Activated naive CD8-positive, alpha-beta T cell treated with anti-CD3 and anti-CD28 coated beads, Interleukin-2, amount 10 ng/mL, durations not matched to agents 7 days and 5 days (primary cell): ENCODE measurements at places on chromosomes 7 and 10. TPM values are rescaled to one million over a fixed set of nuclear protein-coding genes. Genes with fewer than 3 reads are reported as not detected.

Gene DDC
- total RNA-seq, result not detected

Gene TBC1D12
- 0.17 TPM for total RNA-seq

Gene VGF
- total RNA-seq, result 0.17 TPM

- no peak for DNase-seq
- H3K27ac ChIP-seq, result no peak overlapping the region
- H3K4me1 ChIP-seq, result no peaks in the 10 kb centered on the region
Observed at GRCh38 chr10:120260456-120260855, 196.6 kb upstream of the PLPP4 start.

- peaks cover 7% of the 10 kb centered on the region for H3K27me3 ChIP-seq
- no peaks in the 10 kb centered on the region for H3K4me1 ChIP-seq
- no peak for DNase-seq
- no peak overlapping the region for H3K27ac ChIP-seq
Observed at GRCh38 chr7:103921692-103922091, 67.8 kb downstream of the RELN start.

DNA sequence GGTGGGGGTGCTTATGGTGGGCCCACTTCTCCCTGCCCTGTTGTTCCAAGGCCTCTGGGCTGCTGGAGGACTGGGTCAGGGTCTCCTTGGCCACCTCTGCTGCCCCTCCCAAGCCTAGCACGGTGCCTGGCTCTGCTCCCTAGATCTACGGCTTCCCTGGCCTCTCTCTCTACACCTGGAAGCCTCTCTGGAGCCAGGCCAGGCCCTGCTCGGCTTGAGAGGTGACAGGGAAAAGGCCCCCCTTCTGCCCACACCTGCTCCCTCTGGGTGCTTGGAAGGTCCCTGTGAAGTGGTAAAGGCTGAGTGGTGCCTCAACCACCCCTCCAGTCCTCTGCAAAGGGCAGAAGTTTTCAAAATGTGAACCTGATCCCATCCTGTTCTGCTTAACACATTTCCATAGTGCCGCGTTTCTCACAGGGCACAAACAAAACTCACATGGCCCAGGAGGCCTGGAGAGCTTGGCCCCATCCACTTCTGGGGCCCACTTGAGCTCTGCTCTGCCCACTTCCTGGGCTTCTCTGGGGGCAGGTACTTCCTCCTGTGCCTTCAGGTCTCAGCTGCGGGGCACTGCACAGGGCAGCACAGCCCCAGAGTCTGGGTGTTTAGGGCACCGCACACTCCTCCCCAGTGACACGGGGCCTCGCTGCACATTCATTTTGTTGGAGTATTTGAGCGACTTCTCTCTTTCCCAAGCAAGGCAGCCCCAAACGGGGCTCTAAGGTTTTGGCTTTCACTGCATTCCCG lies 169.9 kb downstream of the PIP4K2A start:
- H3K4me3 ChIP-seq, result peak overlapping the region; percentile 47
- peaks cover 13% of the 10 kb centered on the region for H3K4me1 ChIP-seq
- H3K27me3 ChIP-seq, result no peaks in the 10 kb centered on the region
- H3K36me3 ChIP-seq, result peaks cover 47% of the 10 kb centered on the region
- peak overlapping the region; percentile 87 for H3K27ac ChIP-seq

- H3K27ac ChIP-seq, result peak overlapping the region; percentile 89
- H3K4me1 ChIP-seq, result peaks cover 54% of the 10 kb centered on the region
- peaks cover 33% of the 10 kb centered on the region for H3K36me3 ChIP-seq
- H3K27me3 ChIP-seq, result no peaks in the 10 kb centered on the region
- peak; percentile 70 for DNase-seq
Observed at GRCh38 chr10:72087392-72087968, 871 bp downstream of the SPOCK2 start.

GRCh38 chr10:14822879-14823755 lies 14.7 kb downstream of the CDNF start:
- no peaks in the 10 kb centered on the region for H3K27me3 ChIP-seq
- peaks cover 3% of the 10 kb centered on the region for H3K4me1 ChIP-seq
- no peak overlapping the region for H3K4me3 ChIP-seq
- no peak overlapping the region for H3K27ac ChIP-seq
- no peak for DNase-seq
- H3K36me3 ChIP-seq, result no peaks in the 10 kb centered on the region

- H3K27ac ChIP-seq, result no peak overlapping the region
- no peak overlapping the region for H3K4me3 ChIP-seq
- H3K36me3 ChIP-seq, result no peaks in the 10 kb centered on the region
- DNase-seq, result no peak
Observed at GRCh38 chr7:80999100-80999499, 80.2 kb upstream of the SEMA3C start.

- peaks cover 3% of the 10 kb centered on the region for H3K36me3 ChIP-seq
- peaks cover 44% of the 10 kb centered on the region for H3K4me1 ChIP-seq
- DNase-seq, result no peak
- peaks cover 3% of the 10 kb centered on the region for H3K27me3 ChIP-seq
Observed at GRCh38 chr10:43817368-43817767, 168.7 kb upstream of the ZNF32 start.

DNA sequence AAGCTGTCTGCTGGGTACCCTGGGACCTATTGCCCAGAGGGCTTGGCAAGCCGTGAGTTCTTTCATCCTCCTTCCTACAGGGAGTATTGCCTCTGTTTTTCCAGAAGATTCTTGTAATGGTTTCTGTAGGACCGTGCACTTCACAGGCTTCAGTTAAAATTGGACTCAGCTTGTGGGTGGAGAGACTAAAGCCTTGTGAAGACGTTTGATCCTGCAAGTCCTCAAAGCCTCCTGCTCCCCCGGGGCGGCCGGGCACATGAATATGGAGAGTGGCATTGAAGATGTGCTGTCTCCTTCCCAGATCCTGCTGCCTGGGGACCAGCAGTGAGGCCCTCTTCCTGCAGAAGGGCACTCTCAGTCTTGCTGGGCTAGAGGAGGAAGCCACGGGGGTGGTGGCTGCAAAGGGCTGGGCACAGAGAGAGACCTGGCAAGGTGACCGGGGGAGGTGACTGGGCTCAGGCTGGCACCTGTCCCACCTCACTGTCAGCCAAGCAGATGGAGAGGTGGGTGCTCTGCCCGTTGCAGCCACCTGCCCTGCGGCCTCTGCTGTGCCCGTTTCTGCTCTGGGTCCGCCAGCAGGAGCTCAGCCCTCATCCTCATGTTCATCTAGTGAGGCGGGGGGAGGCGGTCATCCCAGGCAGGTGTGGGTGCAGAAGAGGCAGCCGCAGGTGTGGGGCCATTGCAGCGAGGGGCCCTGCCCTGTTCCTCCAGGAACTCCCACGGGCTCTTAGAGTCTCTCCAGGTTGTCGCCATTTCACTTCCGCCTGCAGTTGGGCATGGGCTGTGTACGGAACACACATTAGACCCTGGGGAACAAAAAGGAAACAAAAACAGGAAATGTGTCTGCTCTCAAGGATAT lies 55.7 kb downstream of the TMEM209 start:
- H3K4me1 ChIP-seq, result no peaks in the 10 kb centered on the region
- peaks cover 19% of the 10 kb centered on the region for H3K27me3 ChIP-seq
- no peak for DNase-seq
- H3K4me3 ChIP-seq, result no peak overlapping the region
- H3K27ac ChIP-seq, result no peak overlapping the region

DNA sequence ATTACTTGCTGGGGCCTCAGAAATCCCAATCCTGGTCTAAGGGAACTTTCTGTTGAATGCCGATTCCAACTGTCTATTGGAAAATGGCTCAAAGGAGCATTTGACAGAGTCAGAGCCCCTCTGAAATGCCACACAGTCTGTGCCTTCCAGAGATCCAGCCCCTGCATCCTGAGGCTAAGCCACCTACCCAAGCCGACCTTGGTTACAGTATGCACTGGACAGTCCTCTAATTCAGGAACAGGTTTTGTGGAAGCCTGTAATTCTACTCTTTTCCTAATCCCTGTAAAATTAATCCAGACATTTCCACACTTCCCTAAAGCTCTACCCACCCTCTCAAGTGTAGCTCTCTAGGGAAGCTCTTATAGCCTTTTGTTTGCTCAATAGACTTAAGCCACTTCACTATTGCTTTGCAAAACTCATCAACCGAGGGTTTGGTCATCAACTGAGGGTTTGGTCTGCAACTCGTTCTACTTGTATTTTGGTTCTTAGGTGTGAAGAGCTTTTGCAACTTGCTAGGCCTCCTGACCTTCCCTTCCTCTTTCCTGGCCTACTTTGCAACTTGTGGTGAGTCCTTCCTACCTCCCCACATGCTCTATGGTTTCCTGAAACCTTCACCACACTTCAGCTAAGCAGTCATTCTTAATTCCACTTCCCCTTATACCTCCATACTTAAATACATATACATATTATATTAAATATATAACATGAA lies 364.8 kb downstream of the SFMBT2 start:
- H3K4me1 ChIP-seq, result peaks cover 32% of the 10 kb centered on the region
- DNase-seq, result no peak
- peak overlapping the region; percentile 85 for H3K27ac ChIP-seq
- H3K36me3 ChIP-seq, result peaks cover 21% of the 10 kb centered on the region

DNA sequence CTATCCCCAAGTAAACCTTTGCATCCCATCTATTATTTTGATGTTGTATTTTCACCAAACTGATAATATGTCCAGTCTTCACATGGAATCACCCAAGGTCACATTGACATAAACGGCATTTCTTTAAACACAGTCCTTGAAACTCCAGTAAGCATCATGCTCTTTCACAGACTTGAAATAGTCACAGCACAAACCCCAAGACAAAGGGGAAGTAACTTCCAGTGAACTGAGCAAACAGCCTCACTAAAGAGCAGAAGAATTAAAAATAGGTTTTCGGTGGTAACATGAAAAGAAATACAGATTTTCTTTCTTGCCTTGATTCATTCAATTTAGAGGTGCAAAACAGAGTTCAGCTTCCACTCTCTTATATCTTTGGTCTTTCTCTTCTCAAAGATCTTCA lies 253.7 kb downstream of the SFMBT2 start:
- peaks cover 21% of the 10 kb centered on the region for H3K4me1 ChIP-seq
- no peak overlapping the region for H3K4me3 ChIP-seq
- peaks cover 53% of the 10 kb centered on the region for H3K36me3 ChIP-seq
- DNase-seq, result no peak
- peaks cover 4% of the 10 kb centered on the region for H3K27me3 ChIP-seq

GRCh38 chr7:151905353-151905752 lies 28.4 kb upstream of the PRKAG2 start:
- H3K4me3 ChIP-seq, result no peak overlapping the region
- no peaks in the 10 kb centered on the region for H3K36me3 ChIP-seq
- no peaks in the 10 kb centered on the region for H3K4me1 ChIP-seq
- no peak for DNase-seq
